ENCODE measurements at places on chromosomes 11 and 22. TPM values are rescaled to one million over a fixed set of nuclear protein-coding genes. Genes with fewer than 3 reads are reported as not detected.

The IRAG1 gene
- total RNA-seq = 62.6 TPM

The FIBIN gene
- 86.4 TPM for total RNA-seq

The PLXNB2 gene
- total RNA-seq = 86.2 TPM

The CLDN5 gene
- 8.7 TPM for total RNA-seq

The ARHGAP42 gene
- 18.5 TPM for total RNA-seq

The C11orf52 gene
- total RNA-seq = 1.9 TPM

The TMPRSS5 gene
- not detected for total RNA-seq

The FOLH1 gene
- total RNA-seq = 4.6 TPM

The C11orf42 gene
- not detected for total RNA-seq

The PSMC3 gene
- 79.9 TPM for total RNA-seq

DNA sequence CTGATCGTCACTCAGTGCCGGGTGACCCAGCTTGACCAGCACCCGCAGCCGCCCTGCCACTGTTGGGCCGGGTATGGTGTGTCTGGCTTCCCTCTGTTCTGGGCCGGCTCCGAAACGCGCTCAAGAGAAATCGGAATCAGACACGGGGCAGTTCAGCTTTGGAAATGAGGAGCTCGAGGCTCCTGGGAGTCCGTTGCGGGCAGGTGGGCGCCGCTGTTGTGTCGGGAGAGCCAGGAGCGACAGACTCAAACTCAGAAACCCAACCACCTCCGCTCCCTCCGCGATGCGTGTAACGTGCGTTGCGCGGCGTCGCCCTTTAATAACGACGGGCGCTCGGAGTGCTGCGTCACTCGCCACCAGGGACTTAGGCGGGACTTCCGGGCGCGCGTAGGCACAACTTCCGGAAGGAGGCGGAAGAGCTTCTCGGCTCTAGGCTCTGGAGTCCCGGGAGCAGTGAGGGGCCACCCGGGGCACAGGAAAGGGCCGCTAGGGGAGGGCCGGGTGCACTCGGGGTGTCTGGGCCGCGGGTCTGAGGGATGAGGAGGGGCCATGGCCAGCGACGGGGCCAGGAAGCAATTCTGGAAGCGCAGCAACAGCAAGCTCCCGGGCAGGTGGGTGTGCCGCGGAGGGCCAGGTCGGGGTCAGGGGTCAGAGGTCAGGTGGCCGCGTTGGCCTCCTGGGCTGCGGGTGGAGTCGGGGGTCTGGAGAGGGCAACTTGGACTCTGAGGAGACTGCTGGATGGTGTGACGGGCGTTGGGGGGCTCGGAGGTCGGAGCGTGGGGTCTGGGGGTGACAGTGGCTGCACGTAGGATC, at the start of gene TBC1D22A:
Gene TBC1D22A, plus strand, starts transcription at position 413 of the 813 bp plus-strand sequence. Its CDS starts 137 bp downstream, at position 550.
- DNase-seq = peak; percentile 95

GRCh38 chr11:83158965-83159901, 2.3 kb downstream of the PCF11 start:
- peak; percentile 18 for DNase-seq

DNA sequence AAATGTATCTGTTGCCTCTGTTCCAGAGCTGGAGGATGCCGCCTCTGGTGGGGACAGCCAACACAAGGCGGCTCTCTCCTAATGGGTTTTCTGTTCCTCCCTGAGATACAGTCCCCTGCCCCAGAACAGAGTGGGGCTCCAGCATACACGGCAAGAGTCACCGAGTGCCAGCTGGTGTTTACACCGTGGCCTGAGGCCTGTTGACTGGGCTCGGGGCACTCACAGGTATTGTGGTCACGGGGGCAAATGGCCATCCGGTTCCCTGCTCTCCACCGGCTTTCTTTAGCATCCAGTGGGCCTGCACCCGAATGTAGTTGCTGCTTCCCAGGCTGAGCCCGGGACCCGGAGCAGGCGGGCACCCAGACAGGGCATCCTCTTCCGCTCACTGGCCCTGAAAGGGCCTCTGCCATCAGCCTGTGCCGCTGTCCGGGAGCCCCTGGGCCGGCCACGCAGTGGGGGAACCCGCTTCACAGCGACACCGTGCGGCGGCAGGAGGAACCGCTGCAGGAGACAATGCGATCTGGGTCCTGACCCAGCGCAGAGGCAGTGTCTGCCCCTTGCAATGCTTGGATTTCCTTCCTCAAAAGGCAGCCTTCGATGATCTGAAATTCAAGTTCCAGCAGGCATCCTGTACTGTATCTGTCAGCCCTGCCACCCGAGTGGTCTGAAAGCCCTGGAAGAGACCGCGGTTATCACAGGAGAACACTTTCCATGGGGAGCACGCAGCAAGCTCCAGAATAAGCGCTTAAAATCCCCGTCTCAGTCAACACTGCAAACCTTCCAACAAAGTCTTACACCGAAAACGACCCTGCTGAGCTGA, 859 bp upstream of the KRTAP5-5 start:
- DNase-seq = peak; percentile 35

DNA sequence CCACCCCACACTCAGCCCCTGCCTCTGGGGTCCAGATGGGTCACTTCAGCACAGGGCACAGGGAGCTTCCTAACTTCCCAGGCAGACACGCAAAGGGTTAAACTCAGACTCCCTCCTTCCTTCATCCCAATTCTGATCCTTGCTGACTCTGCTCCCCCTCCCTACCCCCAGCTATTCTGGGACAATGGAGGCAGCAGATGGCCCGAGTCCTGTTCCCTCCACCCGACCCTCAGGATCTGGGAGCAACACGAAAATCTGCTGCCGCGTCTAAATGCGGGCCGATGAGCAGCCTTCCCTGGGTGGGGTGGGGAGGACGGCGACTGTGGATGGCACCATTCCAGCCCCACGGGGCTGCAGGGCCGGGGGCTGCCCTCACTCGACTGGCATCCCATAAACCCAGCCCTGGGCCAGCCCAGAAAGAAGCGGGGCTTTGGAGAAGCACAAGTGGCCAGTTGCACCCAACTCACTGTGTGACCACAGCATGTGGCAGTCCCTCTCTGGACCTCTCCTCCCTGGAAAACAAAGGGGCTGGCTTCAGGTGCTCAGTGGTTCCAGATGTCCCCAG, 18.7 kb downstream of the MFNG start:
- DNase-seq = no peak

- no peak for DNase-seq
Measured at GRCh38 chr11:117573326-117573725, 223.7 kb downstream of the DSCAML1 start.

DNA sequence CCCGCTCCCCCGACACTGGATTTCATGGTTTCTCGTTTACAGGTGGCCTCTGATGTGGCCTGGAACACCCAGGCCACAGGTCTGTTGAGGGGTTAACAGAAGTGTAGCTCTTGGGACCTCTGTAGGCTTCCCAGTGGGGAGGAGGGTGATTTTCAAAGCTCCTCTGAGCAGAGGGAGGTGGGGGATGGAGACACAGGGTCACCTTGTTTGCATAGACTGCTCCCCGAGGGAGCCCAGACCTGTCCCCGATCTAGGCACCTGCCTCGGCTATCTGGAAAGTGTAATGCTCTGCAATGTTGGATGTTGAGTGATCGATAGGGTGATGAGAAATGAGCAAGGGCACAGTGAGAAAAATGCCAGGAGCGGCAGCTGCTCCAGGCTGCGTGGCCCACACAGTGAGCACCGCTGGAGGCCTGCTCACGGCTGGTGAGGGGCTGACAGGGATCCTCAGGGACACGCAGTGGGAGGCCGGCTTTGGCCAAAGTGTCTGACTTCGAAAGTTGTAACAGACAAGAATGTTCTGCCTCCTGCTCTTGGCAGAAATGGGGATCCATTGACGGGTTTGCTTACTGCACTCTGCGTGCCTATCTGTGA, 594.1 kb downstream of the BRD1 start:
- no peak for DNase-seq

GRCh38 chr11:94793002-94793401, 24.8 kb downstream of the AMOTL1 start:
- DNase-seq = no peak

DNA sequence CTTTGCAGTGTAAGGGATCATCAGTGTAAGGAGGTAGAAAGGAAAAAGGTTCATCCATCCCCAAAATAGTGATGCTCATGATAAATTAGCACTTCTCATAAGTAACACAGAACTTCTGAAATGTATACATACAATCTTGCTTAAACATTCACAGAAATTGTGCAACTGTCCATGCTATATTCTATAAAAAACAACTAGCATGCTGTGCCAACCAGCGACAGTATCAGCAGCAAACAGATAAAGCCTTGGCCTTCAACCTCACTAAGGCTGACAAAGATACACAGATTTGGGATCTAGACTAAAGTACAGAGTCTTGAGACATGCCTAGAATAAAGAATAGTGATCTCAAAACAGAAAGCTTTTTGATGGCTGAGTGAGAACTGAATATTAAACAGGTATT, 74.1 kb upstream of the CHRM4 start:
- no peak for DNase-seq

GRCh38 chr11:117010808-117011540, 87.3 kb downstream of the SIK3 start:
- peak; percentile 67 for DNase-seq

DNA sequence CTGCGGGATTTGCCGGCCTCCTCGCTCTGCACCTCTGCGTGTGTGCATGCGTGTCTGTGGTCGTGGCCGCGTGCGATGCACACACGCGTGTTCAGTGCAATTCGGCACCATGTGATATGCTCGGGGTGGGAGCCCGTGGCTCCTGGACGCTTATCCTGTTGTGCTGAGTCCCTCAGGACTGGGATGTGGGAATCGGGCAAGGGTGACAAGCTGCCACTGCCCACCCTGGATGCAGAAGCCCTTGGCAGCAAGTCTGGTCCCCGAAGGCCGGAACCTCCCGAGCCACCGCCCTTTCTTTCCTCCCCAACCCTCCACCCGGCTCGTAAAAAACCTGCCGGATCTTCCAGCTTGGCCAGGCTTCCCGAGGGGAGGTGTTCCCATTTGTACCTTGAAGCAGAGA, 128.2 kb downstream of the PHF21B start:
- no peak for DNase-seq

Measured in umbilical cord (tissue), 2 donors.